ENCODE measurements at places on chromosomes 1 and 21. TPM values are rescaled to one million over a fixed set of nuclear protein-coding genes. Genes with fewer than 3 reads are reported as not detected.

Gene SPRR2B
- not detected for total RNA-seq

Gene VANGL1
- 7.5 TPM for total RNA-seq

- H3K27ac ChIP-seq: no peak overlapping the region
- H3K4me3 ChIP-seq: no peak overlapping the region
- H3K36me3 ChIP-seq: no peaks in the 10 kb centered on the region
- H3K27me3 ChIP-seq: no peaks in the 10 kb centered on the region
- DNase-seq: no peak
- no peaks in the 10 kb centered on the region for H3K4me1 ChIP-seq
Measured at GRCh38 chr1:214228976-214229375, 52.0 kb upstream of the SMYD2 start.

DNA sequence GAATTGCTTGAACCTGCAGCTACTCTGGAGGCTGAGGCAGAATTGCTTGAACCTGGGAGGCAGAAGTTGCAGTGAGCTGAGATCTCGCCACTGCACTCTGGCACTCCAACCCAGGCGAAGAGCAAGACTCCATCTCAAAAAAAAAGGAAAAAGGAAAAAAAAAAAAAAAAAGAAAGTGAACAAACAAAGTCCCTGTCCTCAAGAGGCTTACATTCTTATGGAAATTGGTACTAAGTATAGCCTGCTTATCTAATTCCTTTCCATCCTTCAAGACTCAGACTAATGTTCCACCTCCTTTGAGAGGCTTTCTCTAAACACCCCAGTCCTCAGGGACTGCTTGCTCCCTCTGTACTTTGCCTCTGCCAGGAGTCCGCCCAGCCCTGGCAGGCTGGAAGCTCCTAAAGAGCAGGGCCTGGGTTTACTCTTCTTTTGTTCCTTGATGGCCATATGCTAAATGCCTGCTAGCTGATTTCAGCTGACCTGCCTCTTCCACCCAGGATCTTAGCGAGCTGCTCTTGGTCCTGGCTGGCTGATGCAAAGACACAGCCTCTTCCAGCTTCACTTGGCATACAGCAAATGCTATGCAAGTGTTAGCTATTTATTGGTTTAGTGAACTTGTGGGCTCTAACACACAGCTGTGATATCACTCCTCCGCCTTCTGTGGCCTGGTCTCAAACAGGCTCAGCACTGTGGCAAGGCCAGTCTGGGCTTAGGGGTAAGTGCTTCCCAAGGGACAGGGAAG, 9.8 kb downstream of the SLC9A1 start:
- H3K36me3 ChIP-seq: no peaks in the 10 kb centered on the region
- H3K27me3 ChIP-seq: no peaks in the 10 kb centered on the region
- no peak overlapping the region for H3K4me3 ChIP-seq
- no peak for DNase-seq
- peak overlapping the region; percentile 77 for H3K27ac ChIP-seq
- H3K4me1 ChIP-seq: peaks cover 12% of the 10 kb centered on the region

- H3K27me3 ChIP-seq: peaks cover 15% of the 10 kb centered on the region
- DNase-seq: no peak
- H3K27ac ChIP-seq: no peak overlapping the region
- no peak overlapping the region for H3K4me3 ChIP-seq
Measured at GRCh38 chr1:5798151-5798730, 194.0 kb downstream of the NPHP4 start.

Gene PRMT6
- 17.6 TPM for total RNA-seq

- H3K4me1 ChIP-seq: peaks cover 5% of the 10 kb centered on the region
- no peak overlapping the region for H3K4me3 ChIP-seq
- H3K27ac ChIP-seq: no peak overlapping the region
- no peak for DNase-seq
- no peaks in the 10 kb centered on the region for H3K36me3 ChIP-seq
- H3K27me3 ChIP-seq: no peaks in the 10 kb centered on the region
Measured at GRCh38 chr1:54475946-54476516, 69.8 kb upstream of the SSBP3 start.

Gene TPTE
- not detected for total RNA-seq

GRCh38 chr1:216425577-216425976, 2.3 kb upstream of the USH2A start:
- H3K36me3 ChIP-seq: no peaks in the 10 kb centered on the region
- no peaks in the 10 kb centered on the region for H3K27me3 ChIP-seq
- H3K4me3 ChIP-seq: no peak overlapping the region
- no peaks in the 10 kb centered on the region for H3K4me1 ChIP-seq
- H3K27ac ChIP-seq: no peak overlapping the region

GRCh38 chr1:214637722-214638458, 34.9 kb downstream of the CENPF start:
- H3K36me3 ChIP-seq: no peaks in the 10 kb centered on the region
- no peaks in the 10 kb centered on the region for H3K4me1 ChIP-seq
- H3K27me3 ChIP-seq: no peaks in the 10 kb centered on the region
- no peak overlapping the region for H3K27ac ChIP-seq

Data from breast epithelium (tissue), 4 donors.